ENCODE measurements at places on chromosomes 7 and 10. TPM values are rescaled to one million over a fixed set of nuclear protein-coding genes. Genes with fewer than 3 reads are reported as not detected.

CRYGN gene
- total RNA-seq, result 0.90 TPM

SORCS1 gene
- 1.6 TPM for total RNA-seq

SH2D4B gene
- total RNA-seq, result 0.12 TPM

HOXA13 gene
- not detected for total RNA-seq

CHAT gene
- total RNA-seq, result not detected

ERCC6 gene
- total RNA-seq, result 11.5 TPM

DENND10 gene
- total RNA-seq, result 31.4 TPM

DNA sequence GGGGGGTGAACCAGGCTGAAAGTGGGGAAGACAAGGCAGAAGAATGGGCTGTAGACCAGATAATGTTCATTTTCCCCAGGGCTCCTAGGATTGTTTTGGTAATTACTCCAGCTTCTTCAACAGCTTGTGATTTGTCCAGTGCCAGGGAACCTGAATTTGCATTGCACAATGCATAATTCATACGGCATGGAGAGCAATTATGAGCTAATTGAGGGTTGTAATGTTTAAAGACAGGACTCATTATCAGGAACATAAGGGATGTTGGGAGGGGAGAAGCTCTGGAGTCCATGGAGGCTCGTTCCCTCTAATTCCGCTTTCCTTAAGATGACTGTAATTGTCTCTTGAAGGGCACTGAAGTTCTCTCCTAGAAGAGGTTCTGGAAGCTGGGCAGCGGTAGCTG lies 405.0 kb upstream of the ZMIZ1 start:
- DNase-seq, result no peak

DNA sequence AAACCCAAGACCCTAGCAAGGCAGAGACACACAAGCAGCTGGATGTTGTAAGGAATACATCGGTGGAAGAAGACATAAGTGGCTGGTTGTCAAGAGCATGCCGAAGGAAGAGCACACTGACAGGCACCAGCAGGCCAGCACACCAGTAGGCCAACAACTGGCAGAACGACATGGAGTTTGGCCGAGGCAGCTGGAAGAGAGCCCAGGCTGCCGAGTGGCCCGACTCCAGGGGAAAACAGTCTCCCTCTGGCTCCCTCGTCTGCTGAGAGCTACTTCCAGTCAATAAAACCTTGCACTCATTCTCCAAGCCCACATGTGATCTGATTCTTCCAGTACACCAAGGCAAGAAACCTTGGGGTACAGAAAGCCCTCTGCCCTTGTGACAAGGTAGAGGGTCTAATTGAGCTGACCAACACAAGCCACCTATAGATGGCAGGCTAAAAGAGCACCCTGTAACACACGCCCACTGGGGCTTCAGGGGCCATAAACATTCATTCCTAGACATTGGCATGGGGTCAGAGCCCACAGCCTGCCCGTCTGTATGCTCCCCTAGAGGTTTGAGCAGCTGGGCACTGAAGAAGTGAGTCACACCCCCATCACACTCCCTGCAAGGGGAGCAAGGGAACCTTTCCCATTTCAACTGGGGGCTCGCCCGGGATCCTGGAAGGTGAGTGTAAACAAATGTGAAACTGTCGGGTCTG lies 14.7 kb upstream of the TNS3 start:
- no peak for DNase-seq

GRCh38 chr10:101986624-101986971 lies 69.4 kb downstream of the ARMH3 start:
- peak; percentile 61 for DNase-seq

DNA sequence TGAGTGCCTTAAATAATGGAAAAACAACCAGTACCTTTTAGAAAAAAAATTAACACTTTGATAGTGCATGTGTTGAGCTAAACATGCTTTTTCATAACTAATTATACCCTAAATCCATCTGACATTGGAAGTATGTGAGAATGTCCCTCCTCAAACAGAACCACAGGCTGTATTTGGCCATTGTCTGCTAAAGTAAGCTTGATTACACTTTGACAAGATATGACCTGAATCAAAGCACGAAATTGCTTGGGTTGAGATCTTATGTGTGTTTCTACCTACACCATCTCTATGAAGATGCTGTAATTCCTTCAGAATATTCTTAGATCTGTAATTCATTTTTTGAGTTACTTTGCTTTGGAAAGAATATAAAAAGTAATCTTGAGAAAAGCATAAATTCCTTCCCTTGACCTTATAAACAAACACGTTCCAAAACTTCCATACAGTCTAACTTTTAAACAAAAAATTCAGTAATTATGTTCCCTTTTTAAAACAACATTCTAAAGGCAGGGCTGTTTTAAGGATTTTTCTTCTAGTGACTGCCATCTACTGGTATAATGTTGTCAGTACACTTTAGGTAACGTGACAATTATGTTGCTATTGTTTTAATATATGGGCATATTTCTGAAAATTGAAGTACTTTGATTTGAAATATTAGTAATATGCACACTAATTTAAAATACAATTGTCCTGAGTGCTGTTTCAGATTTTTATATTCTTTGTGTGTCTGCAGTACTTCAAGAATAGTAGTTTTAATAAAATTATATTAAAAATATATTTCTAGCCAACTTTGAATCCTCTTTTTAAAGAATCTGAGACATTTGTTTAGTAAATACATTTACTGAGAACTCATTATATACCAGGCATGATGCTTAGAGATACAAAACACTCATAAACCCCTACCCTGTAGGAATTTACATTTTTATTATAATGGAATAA lies 20.9 kb downstream of the CD36 start:
- no peak for DNase-seq

GRCh38 chr10:118754229-118754555 lies 578 bp downstream of the CACUL1 start:
- DNase-seq, result no peak

DNA sequence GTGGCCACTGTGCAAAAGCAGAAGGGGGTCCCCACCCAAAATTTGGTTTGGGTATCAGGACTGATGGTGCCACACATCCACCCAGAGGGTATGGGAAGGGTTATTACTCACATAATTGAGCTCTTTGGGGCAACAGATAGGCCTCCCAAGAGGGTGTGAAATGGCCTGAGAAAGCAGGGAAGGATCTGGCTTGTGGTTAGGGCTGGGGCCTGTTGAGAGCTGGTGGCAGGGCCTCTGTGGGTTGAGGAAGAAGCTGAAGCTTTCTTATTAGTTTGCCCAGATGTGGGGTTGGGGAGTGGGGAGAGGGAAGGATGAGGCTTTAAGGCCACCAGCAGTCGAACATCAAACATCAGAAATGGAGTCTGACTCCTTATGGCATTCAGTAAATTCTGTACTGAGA lies 18.3 kb upstream of the MKI67 start:
- DNase-seq, result no peak

GRCh38 chr10:80454513-80455460 lies 677 bp downstream of the TSPAN14 start:
- peak; percentile 64 for DNase-seq

GRCh38 chr10:79097021-79097872 lies 28.5 kb downstream of the ZMIZ1 start:
- DNase-seq, result no peak

DNA sequence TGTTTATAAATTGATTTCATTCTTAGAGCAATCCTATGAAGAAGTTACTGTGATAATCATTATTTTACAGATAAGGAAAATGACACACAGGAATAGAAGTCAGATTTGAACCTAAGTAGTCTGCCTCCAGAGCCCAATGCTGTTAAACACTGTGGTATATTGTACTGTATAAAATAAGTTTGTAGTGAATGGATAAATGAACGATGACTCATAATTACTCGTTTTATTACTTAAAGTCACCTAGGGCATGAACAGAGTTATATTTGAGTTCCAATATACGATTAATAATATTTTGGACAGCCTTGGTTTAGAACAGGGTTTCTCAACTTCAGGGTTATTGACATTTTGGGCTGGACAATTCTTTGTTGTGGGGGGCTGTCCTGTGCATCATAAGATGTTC lies 7.8 kb upstream of the BTRC start:
- DNase-seq, result no peak

- peak; percentile 68 for DNase-seq
These were observed 1.7 kb upstream of the CXCL12 start for GRCh38 chr10:44386546-44387052.

DNA sequence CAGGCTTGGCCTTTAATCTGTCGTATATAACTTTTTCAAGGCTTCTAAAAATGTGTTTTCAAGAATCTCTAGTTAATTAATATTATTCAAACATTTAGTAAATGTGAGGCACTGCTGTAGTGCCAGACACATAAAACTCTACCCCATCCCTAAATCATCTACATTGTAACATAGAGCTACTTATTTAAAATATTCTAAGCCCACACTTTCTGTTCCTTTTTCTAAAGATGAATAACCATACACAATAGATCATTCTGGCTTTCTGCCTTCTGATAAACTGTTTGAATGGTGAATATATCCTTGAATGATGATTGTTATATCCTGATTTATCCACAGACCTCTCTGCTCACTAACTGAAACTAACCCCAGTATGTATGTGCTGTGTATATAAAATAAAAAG lies 41.4 kb downstream of the BRAF start:
- no peak for DNase-seq

DNA sequence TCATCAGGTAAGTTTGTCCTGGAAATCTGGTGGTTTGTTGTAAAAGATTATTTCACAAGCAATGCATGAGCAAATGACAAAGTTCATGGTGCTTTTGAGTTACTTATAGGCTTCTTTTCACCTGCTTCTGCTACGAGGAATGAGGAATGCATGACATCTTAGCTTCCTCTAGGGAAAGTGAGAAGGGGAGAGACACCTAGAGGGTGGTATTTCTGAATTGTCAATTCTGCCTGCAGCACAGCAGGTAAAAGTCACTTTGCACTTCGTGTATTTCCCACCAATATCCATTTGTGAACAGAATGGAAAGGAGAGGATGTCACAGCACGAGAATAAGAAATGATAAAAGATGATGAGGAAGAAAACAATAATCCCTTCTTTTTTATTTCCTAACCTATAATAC lies 153.4 kb upstream of the FEZF1 start:
- no peak for DNase-seq

GRCh38 chr7:20365486-20365885 lies 34.8 kb downstream of the ITGB8 start:
- DNase-seq, result no peak

GRCh38 chr10:97869091-97870042 lies 19.7 kb downstream of the GOLGA7B start:
- DNase-seq, result peak; percentile 85

GRCh38 chr7:117087639-117088396 lies 134.5 kb downstream of the ST7 start:
- no peak for DNase-seq

DNA sequence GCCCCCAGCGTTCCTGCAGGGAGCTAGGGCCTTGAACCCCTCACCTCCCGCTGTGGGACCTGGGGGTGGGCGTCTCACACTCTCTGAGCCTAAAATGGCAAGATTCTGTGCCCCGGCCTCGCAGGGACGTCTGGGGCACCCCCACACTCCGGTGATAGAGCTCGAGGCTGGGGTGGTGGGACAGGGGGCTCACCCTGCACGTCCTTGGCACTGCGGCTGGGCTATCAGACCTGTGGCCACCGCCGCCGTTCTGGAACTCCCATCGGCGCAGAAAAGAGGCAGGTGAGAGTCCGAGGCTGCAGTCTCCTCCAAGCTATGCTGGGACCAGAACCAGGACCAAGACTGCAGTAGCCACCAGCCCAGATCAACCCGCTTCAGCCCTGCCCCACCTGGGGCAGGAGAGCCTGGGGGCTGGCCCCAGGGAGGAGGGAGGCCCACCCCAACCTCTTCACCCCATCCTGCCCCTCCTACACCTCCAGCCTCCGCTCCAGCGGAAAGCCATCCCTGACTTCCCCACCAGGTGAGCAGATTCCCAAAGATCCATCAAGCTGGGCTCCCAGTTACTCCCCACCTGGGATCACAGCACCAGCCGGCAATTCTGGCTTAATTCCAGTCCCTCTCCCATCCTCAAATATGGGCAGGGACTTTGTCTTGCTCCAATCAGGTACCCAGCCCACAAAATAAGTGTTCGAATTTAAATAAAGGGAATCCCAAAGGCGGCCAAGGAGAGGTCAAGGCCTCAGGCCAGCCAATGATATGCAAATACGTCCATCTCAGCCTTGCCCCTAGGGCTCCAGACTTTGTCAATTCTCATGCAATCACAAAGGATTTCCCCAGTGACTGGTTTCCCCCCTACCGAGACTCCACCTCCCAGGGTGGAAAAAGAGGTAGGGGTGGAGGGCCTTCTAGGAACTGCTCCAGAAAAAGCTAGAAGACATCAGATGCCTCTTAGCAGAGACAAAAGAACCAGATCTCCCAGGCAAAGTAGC lies 16.4 kb downstream of the TNRC18 start:
- DNase-seq, result no peak

DNA sequence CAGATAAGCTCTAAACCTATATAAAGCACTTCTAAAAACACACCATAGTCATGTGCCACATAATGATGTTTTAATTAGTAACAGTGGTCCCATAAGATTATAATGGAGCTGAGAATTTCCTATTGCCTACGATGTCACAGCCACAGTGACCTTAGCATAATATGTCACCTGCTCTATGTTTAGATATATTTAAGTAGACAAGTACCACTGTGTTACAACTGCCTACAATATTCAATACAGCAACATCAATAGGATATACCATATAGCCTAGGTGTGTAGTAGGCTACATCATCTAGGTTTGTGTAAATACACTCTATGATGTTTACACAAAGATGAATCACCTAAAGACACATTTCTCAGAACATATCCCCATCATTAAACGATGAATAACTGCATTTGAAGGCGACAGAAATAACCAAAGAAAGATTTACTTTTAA lies 24.5 kb downstream of the GPR22 start:
- DNase-seq, result no peak

DNA sequence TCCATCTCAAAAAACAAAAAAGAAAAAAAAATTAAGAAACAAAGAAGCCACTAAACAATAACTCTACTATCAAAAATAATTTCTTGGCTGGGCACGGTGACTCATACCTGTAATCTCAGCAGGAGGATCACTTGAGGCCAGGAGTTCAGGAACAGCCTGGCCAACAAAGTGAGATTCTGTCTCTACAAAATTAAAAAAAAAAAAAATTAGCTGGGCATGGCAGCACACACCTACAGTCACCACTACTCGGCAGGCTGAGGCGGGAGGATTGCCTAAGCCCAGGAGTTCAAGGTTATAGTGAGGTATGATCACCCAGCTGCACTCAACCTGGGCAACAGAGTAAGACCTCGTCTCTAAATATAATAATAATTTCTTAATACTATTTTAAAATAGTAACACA lies 69.0 kb downstream of the PARD3 start:
- no peak for DNase-seq

DNA sequence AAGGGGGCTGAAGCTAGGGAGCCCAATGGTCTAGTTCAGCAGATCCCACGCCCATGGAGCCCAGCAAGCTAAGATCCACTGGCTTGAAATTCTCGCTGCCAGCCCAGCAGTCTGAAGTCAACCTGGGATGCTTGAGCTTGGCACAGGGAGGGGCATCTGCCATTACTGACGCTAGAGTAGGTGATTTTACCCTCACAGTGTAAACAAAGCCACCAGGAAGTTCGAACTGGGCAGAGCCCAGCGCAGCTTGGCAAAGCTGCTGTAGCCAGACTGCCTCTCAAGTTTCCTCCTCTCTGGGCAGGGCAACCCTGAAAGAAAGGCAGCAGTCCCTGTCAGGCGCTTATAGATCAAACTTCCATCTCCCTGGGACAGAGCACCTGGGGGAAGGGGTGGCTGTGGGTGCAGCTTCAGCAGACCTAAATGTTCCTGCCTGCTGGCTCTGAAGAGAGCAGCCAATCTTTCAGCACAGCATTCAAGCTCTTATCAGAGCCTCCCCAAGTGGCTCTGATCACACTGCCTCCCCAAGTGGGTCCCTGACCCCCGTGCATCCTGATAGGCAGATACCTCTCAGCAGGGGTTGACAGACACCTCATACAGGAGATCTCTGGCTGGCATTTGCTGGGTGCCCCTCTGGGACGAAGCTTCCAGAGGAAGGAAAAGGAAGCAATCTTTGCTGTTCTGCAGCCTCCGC lies 167.8 kb downstream of the CCDC71L start:
- DNase-seq, result no peak
